ENCODE measurements at places on chromosomes 3 and 15.

GRCh38 chr3:24135280-24135679, 190.2 kb downstream of the NR1D2 start:
- no peak for DNase-seq

GRCh38 chr3:144586382-144586781, 614.8 kb downstream of the DIPK2A start:
- no peak for DNase-seq

DNA sequence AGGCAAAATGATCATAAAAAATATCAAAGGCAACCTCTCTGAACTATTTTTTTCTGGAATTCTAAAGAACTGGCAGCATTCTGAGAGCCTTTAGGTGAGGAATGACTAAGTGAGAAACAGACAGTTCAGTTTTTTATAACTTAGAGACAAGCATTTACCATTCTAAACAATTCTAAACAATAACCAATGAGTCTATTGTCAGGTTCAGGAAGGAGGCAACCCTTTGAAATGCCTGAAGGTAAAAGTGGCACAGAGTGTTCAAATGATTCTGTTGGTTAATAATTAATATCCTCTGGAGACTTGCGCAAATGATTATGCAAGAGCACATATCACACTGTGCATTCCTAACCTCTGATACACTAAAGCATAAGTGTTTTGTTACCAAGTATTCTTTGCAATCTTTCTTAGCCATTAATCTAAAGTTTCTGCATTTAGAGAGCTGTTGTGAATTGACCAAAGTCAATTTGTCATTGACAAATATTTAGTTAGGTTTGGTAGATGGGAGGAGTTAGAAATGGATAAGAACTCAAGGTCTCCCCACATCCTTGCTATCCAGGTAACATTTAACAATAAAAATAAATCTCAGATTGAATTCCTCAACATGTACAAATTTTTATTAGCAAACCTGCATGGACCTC, 9.2 kb upstream of the TGFBR2 start:
- no peak for DNase-seq

- DNase-seq, result no peak
Measured at GRCh38 chr3:186605561-186606545, 7.0 kb upstream of the AHSG start.

DNA sequence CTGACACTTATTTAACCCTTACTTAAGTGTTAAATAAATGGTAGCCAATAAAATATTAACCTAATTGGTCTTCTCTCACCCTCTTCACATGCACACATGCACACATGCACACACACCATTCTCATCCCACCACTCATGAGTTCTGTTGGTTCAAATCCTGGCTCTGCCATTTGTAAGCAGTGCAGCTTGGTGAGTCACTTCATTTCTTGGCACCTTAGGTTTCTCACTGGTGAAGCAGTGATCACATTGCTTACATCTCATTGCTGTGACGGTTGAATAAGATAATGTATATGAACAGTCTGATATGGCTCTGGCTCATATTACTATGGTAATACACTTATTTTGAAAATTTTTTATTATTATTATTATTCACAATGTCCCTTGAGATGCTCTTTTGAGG, 33.8 kb downstream of the RIOX2 start:
- DNase-seq, result no peak

- DNase-seq, result no peak
Measured at GRCh38 chr3:16437640-16438039, 75.9 kb downstream of the RFTN1 start.

DNA sequence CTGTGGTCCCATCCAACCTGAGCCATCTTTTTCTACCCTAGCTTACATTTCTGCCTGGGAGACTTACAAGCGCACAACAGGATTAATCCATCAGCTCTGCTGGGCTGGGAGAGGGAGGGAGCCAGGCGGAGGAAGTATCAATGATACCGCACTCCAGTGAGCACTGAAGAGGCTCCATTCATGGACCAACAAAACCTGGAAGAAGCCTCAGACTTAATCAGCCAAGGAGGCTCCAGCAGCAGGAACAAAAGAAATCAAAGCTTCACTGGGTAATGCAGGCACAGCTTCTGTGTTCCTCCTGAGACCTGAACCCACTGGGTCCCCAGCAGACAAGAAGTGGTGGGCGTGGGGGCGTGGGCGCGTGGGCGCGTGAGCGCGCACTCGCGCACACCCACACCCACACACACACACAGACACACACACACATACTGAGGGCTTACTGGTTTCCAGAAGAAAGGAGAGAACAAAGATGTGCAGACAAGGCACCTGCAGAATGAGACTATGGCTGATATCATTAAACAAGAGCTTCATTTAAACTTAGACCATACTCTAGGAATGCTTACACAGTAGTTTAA, 87.0 kb upstream of the BOC start:
- DNase-seq, result no peak

GRCh38 chr15:31034152-31034551, 42.7 kb upstream of the MTMR10 start:
- DNase-seq, result no peak

DNA sequence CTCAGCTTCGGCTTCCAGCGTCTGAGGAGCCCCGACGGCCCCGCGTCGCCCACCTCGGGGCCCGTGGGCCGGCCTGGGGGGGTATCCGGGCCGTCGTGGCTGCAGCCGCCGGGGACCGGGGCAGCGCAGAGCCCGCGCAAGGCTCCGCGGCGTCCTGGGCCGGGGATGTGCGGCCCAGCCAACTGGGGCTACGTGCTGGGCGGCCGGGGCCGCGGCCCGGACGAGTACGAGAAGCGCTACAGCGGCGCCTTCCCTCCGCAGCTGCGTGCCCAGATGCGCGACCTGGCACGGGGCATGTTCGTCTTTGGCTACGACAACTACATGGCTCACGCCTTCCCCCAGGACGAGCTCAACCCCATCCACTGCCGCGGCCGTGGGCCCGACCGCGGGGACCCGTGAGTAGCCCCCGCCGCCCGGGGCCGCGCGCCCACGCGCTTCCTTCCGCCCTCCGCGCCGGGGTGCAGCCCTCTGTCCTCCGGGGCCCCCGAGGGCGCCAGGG, 462 bp downstream of the EDEM1 start:
- peak; percentile 80 for DNase-seq

DNA sequence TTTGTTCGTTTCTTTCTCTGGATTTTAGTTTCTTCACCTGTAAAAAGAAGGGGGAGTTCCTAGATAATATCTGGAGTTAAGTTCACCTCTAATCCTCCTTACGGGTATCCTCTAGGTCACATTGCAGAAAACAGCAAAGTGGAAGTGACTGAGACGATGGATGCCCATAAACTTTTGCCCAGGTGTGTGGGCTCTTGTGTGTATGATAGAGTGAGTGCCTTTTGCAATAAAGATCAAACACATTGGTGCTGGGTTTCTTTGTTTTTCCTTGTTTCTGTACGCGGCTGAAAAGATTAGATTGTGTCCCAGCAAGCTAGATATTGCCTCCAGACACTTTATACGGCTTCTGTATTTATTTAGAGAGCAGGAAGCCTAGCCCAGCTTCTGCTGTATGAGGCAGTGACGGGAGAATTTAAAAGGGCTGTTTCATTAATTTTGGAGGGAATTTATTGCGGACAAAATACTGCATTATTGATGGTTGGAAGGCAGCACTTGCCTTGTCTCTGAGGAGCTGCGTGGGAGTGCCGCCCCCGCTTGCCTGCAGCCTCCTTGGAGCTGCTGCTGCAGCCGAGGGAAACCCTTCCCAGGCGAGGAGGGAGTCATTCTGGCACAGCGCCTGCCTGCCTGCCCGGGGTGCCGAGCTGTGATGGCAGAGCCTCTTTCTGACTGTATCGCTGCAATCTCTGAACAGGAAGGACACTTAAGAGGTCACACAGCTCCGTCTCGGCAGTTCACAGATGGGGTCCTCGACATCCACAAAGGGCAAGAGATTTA, 38.5 kb downstream of the PYDC2 start:
- no peak for DNase-seq

DNA sequence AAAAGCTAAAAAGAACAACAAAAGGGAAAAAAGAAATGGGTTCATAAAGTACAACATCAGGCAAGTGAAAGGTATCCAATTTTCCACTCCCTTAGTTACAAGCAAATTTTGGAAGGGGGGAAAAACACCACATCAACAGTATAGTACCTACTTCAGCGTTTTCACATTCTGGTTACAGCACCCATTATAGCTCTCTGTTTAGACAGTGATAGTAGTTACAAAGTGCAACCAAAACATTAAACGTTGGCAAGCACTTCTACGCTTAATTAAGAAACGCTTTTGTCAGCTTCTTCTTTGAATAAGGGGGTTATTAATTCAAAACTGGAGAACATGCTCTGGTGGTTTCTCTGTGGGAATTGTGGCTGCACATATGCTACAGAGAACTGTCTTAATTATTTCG, 180.2 kb downstream of the VPS13C start:
- DNase-seq, result no peak

GRCh38 chr3:187720337-187720670, 17.9 kb upstream of the RTP2 start:
- no peak for DNase-seq

DNA sequence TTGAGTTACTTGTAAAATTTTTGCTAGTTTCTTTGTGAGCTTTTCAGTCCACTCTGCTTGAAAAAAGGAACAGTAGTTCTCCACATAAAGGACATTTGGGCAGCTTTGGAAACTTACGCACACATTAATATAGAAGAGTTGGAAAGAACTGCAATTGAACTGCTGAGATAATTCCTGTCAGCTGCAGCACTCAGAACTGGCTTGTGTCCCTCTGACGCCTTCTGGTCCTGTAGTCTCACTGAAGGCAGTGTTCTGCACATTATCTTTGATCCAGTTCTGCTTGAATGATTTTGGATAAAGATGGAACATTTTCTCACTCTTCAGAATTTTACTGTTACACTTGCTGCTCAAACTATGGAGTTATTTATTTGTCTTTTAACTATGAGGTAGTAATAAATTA, 901.9 kb downstream of the OTOL1 start:
- no peak for DNase-seq

DNA sequence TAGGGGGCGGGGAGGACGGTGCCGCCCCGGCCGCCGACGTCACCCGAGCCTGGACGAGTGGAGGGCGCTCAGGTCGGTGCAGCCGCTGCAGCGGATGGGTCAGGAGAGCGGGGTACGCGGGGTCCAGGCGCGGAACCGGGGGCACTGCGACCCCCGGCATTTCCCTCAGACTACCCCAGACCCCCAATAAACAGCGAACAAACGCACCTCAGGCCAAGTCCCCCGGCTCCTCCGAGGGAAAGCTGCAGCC, 78.9 kb downstream of the IQSEC1 start:
- DNase-seq, result no peak

- DNase-seq, result no peak
Measured at GRCh38 chr3:45676325-45677032, 12.7 kb upstream of the SACM1L start.

DNA sequence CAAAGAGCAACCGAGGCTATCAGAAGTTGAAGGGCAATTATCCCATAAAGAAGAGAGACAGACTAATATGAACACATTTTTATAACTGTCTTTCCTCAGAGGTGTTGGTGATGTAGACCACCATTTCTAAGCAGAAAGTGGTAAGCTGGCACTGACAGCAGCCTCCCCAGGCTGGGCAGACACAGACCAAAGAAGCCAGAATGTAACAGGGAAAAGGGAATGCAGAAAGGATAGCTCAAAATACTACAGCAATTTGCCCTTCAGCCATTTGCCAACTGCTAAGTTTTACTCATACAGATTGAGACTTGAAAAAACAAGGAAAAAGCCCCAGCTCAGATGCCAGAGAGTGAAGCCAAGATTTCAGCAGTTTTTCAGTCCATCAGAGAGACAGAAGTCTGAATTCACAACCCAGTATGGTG, 73.5 kb upstream of the ABI3BP start:
- no peak for DNase-seq

GRCh38 chr3:102258666-102259227, 176.1 kb upstream of the ZPLD1 start:
- DNase-seq, result no peak

GRCh38 chr15:67037694-67038093, 27.7 kb upstream of the SMAD3 start:
- no peak for DNase-seq

GRCh38 chr3:46135475-46135874, 72.6 kb downstream of the CCR1 start:
- DNase-seq, result no peak

GRCh38 chr15:88341006-88341405, 84.5 kb upstream of the NTRK3 start:
- no peak for DNase-seq

DNA sequence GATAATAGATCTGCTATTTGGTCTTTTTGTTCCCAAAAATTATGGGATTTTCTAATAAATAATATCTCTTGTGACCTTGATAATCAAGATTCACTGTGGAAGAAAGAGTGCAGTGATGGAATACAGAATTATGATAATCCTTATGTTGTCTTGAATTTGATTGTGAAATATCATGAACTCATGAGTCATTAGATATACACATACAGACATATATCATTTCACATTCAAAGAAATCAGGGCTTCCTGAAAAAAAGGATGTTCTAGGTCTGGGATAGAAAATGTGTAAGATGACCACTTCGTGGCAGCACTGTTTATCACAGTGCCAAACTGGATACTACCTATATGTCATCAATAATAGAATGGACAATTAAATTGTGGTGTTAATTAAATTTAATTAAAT, 97.7 kb downstream of the DPH6 start:
- DNase-seq, result no peak

- DNase-seq, result no peak
Measured at GRCh38 chr15:28107904-28108275, 8.8 kb upstream of the OCA2 start.

GRCh38 chr3:65928110-65928509, 110.6 kb downstream of the MAGI1 start:
- DNase-seq, result no peak

DNA sequence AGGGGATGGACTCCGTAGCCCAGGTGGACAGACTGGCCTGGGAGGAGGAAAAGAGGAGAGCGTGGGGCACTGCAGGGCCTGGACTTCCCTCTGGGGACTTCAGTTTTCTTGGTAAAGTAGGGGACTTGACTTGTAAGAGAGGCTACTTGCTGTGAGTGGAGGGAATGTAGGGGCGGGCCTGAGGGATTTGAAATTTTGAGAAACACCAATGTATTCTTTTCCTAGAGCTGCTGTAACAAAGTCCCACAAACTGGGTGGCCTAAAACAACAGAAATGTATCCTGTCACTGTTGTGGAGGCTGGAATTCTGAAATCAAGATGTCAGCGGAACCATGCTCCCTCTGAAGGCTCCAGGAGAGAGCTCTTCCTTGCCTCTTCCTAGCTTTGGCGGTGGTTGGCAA, 5.8 kb upstream of the HEG1 start:
- DNase-seq, result no peak

GRCh38 chr3:4475804-4476203, 8.7 kb upstream of the SUMF1 start:
- DNase-seq, result no peak

GRCh38 chr3:123802007-123802625, 82.0 kb downstream of the MYLK start:
- DNase-seq, result no peak
